ENCODE measurements at places on chromosomes 2 and 18.

- DNase-seq = no peak
Observed at GRCh38 chr2:26578581-26578980, 62.6 kb downstream of the CIB4 start.

DNA sequence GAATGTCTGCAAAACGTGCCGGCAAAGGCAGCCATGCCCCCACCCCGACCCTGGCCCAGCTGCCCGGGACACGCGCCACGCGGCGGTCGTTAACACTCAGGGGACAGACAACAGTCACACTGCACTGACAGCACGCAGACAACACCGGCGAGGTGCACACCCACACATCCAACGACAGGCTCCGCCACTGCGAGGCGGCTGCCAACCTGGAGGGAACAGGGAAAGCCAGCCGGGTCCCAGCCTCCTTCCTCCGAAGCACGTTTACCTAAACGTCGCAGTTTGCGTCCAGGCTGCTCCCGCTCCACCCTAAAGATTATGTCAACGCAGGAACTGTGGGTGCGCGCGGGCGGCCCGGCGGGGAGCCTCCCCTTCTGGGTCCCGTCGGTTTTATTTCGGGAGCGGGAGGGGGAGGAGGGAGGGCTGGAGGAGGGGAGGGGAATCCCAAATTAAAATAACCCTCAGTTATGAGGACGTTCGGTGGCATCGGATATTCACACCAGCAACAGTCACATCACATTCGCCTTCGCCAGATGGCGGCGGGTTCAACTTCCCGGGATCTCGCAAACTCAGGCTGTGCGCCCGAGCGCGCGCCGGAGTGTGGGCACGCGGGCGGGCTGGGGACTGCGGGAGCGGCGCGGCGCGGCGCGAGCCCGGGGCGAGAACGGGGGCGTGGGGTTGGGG is 644 bp downstream of the PTGR3 start:
- DNase-seq = peak; percentile 48

DNA sequence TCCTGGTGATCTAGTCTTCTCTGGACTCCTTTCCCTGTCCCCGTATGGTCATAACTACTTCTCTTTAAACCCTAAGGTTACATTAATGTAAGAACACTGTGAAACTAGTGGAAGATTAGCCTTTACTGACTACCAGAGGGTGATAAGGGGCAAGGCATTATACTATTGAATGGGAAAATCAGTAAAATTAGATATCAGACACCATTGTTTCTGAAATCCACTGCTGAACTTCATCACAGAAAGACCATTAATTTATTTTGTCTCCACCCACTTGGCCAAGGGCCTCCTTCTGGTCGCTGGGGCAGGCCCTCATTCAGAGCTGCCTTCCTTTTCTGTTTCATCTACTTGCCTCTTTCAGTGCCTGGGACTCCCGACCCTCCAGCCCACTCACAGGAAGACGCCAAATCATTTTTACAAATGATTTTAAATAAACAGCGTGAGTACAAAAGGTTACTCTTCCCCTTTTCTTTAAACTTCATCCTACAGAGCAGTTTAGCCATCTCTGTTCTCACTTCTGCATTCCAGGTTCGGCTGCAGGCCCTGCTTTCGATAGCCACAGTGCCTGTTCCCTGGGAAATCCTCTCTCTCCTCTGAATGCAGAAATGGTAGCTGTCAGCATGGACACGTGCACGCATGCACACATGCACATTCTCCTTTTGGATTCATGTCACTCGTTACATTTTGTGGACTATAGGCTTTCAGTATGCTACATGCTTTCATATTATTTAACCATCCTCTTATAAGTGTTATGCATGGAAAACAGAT is 70.3 kb upstream of the DOCK10 start:
- peak; percentile 8 for DNase-seq

GRCh38 chr2:137383391-137383790 is 580.9 kb upstream of the HNMT start:
- no peak for DNase-seq

DNA sequence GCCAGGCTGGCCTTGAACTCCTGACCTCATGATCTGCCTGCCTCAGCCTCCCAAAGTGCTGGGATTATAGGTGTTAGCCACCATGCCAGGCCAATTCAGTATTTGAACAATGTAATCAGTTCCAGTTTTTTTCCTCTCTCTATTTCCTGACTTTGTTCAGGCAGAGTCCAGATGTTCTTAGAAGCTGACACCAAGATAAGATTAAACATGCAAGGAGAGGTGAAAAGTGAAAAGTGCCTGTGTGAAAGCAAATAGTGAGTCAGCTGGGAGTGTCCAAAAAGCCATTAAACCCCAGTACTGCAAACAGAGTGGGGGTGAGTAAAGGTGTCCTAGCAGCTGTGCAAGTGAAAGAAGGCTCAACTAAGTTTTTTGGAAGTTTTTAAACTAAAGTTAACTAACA is 231.5 kb downstream of the PTH2R start:
- no peak for DNase-seq

- DNase-seq = no peak
Observed at GRCh38 chr2:150047620-150048222, 439.7 kb downstream of the RND3 start.
